ENCODE measurements at places on chromosomes 5 and 9.

DNA sequence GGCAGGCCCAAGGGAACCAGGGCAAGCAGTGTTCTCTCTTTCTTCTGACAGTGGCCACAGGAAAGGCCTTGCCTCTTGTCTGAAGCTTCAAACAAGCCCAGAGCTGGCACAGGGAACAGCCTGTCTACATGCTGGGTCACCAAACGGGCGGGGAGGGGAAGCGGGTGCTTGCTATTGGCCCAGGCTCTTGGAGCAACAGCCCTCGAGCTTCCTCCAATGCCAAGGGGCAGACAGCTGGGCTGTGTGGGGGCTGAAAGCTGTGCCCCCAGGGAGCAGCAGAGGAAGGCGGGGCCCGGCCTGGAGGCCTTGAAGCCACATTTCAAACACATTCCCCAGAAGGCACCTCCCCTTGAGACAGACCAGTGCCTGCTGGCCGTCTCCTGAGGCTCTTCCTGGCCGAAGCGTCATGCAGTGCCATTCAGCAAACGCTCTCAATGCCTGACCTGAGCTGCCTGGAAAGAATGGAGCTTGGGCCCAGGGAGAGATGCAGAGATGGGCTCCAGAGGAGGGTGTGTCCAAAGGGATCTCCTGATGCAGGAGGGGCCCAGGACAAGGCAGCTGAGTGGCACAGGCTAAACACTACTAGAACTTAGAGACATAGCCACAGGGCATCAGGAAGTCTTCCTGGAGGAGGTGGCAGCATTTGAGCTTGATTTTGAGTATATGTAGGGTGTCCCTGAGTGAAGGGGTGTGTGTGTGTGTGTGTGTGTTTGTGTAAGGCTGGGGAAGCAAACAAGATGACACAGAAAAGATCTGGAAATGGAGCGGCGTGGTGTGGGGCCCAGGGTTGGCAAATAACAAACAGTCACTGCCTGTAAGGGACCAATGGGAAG lies 2.5 kb downstream of the FIBCD1 start:
- DNase-seq: no peak

GRCh38 chr5:123800640-123801039 lies 288.7 kb downstream of the CSNK1G3 start:
- no peak for DNase-seq

- DNase-seq: no peak
These were observed 567.2 kb upstream of the MEF2C start for GRCh38 chr5:89450149-89450538.

DNA sequence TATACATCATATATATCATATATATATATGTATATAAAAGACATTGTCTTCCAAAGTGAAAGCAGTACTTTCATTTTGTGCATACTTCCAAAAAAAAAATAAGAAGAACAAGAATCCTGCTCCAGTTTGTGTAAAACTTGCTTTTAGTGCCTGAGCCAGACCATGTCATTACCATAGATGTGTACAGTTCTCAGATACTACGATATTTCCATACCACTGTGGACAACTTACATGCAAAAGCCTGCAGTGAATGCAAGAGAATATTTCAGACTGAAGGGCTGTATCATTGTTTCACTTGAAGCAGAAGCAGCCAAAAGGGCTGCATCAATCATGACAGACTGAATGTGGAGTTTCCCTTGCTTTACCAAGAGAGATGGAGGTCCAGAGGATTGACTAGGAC lies 72.6 kb upstream of the CYLC2 start:
- no peak for DNase-seq

DNA sequence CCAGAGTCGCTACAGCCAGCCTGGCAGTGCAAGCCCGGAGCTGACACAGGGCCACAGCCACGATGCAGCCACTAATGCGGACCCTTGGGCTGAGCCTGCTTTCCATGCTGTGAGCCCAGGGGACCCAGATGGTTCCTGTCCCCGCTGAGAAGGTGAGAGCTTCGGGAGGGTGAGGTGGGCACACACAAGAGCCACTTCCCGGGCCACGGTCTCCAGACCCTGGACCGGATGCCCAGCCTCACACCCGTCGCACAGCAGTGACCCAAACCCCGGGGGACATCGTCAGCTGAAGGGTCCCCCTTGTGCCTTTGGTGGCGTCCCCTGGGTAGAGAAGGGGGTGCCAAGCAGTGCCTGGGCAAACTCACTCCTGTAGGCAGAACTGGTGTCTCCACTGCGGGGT lies 13.4 kb downstream of the PAEP start:
- DNase-seq: no peak

DNA sequence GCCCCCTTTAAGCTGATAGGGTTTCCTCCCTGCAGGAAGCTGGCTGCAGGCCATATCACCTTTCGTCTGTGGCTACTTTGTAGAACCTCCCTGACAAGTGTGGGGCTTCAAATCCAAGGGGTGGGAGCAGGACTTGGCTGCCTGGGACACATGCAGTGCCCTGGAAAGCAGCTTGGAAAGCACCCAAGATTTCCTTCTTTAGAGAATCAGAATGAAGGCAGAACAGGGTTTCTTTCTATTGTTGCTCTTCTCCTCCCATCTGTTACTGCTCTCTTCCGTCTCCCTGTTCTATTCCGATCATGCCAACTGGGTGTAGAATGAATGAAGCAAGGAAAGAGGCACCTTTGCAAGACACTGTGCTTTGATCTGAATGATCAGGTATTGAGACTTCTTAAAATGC lies 282.2 kb downstream of the MED10 start:
- DNase-seq: no peak

DNA sequence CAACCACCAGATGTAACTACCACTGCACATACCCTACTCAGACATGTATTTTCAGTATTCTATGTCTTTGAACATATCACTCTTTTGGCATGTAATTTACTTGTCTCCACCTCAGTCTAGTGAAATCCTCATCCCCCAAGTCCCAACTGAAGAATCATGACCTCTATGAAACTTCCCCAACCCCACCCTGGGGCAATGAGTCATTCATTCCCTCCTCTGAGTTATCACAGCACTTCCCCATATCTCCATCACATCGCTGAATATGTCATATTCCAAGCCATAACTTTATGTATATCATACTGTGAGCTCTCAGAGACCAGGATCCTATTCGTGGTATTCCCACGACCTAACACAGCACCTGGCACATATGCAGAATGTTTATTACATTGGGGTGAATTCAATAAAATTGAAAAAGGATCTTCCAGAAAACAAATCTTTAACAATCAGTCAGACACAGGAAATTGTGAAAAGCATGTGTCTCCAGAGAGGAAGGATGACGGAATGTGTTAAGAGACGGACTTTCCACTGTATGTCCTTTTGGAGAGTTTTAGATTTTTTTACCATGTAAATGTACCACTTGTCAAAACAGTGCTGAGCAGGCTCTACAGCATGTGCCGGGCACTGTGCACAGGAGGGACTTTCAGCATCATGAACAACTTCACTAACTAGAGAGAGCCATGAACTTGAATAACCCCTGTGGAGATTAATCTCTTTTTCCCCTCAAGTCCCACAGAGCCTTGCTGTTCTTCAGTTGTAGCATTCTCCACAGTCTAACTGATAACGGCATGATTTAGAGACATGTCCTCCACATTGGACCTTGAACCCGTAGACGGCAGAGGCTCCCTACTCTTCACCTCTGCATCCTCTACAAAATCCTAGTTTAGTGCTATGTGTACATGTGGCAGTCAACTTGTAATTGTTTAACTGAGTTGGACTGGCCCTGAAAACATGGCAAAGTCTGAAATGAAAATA lies 213.5 kb downstream of the GLIS3 start:
- DNase-seq: peak; percentile 63

DNA sequence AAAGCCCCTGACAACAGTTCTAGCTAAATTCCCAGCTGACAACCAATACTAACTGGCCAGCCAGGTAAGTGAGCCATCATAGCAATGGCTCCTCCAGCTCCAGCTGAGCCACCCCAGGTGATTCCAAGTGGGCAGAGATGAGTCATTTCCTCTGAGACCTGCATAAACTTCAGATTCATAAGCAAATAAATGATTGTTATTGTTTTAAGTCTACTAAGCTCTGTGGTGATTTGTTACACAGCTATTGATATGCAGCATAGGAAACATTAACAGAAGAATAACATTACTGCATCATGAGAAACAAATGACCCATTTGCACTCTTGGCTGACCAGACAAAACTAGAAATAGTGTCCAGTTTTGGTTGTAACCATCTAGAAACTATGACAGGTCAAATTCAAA lies 60.3 kb downstream of the TTC39B start:
- DNase-seq: no peak

GRCh38 chr5:135615581-135616260 lies 36.9 kb upstream of the CXCL14 start:
- DNase-seq: no peak

DNA sequence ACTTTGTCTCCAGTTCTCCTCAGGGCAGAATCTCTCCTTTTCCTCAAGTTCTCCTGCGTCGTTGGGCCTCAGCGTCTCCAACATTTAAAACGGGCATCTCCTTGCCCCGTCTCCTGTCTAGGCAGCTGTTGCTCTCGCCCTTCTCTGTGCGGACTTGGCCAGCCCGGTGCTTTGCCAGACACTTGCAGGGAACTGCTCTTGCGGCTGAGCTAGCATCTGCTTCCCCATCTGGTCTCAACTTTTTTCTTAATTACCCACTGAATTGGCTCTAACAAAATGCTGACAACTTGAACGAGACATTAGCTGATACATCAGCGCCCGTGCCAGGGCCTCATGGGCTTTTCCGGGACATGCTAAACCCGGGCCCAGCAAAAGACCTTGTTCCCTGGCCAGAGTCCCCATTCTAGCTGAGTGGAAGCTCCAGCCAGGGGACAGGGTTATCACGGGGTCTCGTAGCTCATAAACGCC lies 25.1 kb downstream of the ZNF618 start:
- no peak for DNase-seq

GRCh38 chr5:161548487-161549094 lies 2.1 kb upstream of the GABRB2 start:
- DNase-seq: no peak

- no peak for DNase-seq
These were observed 35.8 kb downstream of the PRKACG start for GRCh38 chr9:68978066-68978465.

DNA sequence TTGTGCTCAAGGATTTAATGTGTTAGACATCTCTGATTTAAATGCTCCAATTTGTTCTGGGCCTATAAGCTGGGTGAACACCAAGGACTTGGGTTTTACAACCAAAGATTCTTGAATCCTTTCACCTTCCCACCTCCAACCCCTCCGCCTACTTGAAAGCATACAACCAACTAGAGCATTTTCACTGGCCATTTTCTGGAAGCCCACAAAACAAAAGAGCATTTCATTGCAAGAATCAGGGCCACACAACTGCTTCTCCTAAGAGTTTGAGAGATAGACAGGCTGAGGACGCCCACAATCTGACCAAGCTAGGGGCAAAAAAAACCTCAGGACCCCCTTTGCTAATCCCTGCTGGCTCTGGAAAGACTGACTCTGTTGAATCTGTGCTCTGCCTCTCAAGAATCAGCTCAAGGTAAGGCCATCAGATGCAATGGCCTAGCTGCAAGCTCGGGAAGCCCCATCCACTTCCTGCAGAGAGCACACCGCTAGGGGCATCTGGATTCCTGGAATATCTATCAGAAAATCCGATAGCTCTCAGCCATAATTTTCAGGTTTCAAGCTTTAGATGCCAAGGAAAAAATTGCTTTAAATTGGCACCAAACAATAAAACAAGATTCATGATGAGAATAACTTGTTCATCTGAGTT lies 57.7 kb downstream of the RETREG1 start:
- DNase-seq: no peak

DNA sequence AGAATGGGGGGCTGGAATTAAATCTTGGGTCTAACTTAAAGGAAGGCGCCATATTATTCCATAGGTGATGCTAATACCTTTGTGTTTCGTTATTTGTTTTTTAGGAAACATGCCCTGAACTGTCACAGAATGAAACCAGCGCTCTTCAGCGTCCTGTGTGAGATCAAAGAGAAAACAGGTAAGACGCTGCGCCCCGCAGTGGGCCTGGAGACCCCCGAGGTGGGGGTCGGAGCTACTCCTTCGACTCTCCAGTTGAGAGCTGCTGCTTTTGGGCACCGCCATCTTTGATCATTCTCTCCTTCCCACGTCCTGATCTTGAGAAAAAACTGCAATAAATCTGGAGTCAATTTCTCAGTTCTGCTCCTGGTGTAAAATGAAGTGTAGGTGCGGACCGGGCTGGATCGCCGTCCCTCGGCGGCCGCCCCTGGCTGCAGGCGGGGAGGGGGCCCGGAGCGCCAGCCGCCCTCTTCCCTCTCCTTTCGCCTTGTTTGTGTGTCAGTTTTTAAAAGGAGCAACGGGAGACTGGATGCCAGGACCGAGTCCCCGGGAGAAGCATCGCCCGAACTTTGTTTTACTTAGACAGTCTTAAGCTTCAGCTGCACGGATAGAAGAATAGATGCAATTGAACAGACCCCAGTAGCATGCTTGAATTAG lies 1.4 kb downstream of the PBX3 start:
- DNase-seq: no peak

GRCh38 chr9:71647094-71647591 lies 121.2 kb downstream of the CEMIP2 start:
- DNase-seq: peak; percentile 82

DNA sequence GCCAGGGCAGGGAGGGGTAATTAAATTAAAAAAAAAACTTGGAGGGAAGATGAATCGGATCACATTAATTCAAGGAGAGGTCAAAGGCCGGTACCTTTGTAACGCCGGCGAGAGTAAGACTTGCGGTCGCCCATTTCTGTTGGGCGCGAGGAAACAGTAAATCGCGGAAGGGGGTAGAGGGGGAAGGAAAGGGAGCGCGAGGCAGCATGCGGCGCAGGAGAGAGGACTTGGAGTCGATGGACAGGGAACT lies 324 bp upstream of the RGMB start:
- DNase-seq: no peak

- DNase-seq: peak; percentile 68
These were observed 13.4 kb upstream of the EXOC3 start for GRCh38 chr5:429453-430188.

DNA sequence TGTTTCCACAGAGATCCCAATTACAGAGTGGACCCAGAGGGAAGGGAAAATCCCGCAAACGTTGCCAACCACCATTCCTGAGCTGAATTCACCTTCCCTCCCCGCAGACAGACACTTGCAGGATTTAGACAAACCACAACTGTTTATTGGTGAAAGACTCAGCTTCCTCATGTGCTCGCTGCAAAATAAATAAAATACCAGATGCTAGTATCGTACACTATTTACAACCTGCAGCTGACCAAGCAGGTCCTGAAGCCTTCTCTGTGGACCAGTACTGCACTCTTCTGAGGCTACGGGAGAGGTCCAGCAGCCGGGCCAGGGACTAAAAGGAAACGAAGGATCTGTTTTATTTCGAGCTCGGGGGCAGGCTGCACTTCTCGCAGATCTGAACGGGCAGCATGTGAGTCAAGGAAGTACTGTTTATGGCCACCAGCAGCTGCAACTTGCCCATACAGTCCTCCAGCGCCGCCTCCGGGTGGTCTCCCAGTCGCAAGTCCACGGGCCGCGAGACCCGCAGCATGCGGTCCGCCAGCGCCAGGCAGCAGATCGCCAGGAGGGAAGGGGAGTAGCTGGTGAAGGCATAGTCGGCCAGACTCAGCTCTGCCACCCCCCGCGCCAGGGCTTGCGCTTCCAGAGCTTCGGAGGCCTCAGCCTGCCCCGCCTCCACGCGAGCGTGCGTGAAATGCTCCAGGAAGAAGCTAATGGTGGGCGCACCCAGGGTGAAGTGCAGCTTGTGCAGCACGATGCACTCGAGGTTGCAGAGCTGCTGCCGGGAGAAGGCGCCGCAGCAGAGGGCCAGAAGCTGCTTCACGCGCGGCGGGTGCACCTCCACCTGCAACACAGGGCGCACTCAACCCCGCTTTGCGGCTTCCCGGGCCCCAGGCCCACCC lies 2.1 kb downstream of the CCNO start:
- no peak for DNase-seq

All from muscle of back (tissue), 13 donors.